ENCODE measurements at places on chromosomes 6 and 20.

DNA sequence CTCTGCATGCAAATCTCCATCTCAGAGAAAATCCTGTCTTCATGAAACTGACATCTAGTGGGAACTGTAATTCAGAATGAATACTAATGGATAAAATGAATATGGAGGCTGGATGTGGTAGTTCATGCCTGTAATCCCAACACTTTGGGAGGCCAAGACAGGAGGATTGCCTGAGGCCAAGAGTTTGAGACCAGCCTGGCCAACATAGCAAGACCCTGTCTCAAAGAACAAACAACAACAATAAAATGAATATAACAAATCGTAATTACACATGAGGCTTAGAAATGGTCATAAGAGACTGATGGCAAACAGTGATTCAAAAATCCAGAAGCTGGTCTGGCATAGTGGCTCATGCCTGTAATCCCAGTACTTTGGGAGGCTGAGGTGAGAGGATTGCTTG, 44.6 kb upstream of the DSN1 start:
- DNase-seq = no peak

DNA sequence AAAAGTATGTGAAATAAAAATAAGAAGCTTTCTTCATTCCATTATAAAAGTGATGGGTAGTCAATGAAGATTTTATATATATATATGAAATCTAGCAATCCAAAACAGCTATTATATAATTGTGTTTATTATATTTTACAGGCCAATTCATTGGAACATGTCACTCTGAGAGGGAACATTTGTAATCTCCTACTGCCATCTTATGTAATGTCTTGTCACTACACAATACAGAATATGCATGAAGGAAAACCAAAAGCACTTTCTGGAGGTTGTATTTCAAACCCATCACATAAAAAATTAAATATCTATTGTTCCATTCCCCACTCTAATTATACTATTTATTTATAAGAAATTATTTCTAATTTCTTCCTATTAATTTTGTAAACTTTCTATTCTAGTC, 31.5 kb upstream of the IRAK1BP1 start:
- no peak for DNase-seq

DNA sequence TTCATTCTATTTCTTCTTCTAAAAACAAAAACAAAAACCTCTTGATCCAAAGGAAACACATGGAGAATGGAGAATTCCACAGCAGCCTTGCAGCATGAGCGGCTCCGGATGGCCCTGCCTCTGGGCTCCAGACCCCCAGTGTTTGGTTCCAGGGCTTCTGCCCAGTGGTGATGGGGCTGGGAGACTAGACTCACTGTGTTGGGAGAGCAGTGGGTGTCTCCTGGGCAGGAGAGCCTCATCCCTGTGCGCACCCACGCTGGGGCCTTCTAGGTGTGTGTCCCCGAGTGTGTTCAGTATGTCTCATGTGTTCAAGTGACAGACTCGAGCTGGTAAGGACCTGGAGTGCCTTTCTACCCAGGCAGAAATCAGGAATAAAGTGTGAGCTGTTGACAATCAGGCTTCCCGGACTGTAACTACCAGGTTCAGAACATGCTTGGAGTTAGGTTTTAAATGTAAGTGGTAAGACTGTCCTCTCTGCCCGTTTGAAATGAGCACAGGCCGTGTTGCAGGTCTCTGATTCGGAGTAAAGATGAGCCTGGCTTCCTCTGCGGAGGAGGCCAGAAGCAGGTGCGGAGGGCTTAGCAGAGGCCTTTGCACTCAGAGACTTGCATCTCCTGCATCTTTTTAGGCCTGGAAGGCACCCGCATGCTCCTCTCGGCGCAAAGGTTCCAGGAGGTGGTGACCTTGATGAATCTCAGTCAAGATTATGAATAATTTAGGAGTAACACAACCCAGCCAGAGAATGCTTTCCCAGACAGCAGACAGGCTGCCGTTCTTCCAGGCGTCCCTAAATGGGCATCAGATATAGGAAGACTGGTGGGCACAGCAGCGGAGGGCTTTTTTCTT, 253.6 kb downstream of the CDH26 start:
- no peak for DNase-seq

- no peak for DNase-seq
These were observed 17.9 kb downstream of the RNF24 start for GRCh38 chr20:3997446-3997845.

GRCh38 chr6:158290659-158291058, 21.6 kb upstream of the TULP4 start:
- peak; percentile 16 for DNase-seq

GRCh38 chr6:163850874-163851273, 436.4 kb downstream of the QKI start:
- no peak for DNase-seq

DNA sequence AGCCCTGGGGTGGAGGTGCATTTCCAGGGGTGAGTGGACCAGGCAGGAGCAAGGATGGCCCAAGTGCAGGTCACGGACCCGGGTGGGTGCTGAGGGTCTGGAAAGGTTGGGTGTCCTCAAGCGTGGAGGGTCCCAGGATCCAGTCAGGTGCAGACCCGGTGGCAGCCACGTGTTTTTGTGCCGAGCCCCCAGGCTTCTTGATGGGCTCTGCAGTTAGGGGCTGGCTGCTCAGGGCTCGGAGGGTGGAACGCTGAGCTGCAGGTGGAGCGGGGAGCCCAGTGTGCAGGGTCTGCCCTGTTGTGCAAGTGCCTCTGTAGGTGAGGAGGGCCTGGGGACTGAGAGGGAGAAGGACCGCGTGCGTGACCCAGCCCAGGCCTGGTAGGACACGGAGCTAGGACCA, 70.9 kb upstream of the HLA-E start:
- DNase-seq = no peak

GRCh38 chr6:119116712-119117281, 38.3 kb upstream of the FAM184A start:
- DNase-seq = no peak

DNA sequence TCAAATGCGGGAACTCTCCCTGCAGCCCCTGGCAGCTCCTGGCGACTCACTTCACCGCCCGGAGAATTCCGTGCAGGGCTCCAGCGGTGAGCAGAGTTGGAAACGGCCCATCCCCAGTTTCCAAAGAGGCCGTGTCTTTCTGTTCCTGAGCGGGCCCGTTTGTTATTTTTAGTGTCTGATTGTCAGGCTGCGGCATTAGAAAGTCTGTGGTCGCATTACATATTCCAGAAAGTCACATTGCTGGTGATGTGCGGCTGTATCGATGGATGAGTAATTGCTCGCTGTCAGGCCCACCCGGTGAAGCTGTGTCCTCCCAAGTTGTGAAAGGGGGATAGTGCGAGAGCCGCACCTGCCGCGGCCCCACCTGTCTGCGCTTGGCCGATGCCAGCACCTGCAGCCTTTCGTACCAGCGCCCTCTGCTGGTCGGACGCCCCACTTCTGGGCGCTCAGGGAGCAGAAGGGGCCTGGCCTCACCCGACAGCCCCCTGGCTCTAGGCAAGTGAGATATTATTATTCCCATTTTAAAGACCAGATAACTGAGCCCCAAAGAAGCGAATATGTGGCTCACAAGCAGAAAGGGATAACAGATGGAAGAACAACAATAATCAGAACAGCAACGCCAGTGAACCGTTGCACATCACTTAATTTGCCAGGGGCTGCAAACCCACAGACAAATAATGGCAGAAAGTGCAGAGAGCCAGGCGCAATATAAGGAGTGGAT, 244.9 kb downstream of the TSHZ2 start:
- DNase-seq = peak; percentile 86

GRCh38 chr6:46061497-46061896, 45.8 kb upstream of the CLIC5 start:
- no peak for DNase-seq

DNA sequence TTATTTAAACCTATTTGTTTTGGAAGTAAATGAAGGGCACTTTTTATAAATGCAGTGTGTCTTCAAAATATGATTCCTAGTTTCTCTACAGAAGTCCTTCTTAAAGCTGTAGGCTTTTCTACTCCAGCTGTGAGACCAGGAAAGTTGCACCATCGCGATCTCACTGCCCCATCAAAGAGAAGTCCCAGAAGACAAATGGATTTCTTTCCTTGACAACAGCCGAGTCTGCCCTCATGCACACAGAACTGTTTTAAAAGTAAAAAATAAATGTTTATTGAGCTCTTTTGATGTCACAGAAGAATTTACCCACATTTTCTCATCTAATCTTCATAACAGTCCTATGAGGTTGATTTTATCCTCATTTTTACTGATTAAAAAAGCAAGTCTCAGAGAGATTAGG, 324.4 kb upstream of the NT5E start:
- no peak for DNase-seq

DNA sequence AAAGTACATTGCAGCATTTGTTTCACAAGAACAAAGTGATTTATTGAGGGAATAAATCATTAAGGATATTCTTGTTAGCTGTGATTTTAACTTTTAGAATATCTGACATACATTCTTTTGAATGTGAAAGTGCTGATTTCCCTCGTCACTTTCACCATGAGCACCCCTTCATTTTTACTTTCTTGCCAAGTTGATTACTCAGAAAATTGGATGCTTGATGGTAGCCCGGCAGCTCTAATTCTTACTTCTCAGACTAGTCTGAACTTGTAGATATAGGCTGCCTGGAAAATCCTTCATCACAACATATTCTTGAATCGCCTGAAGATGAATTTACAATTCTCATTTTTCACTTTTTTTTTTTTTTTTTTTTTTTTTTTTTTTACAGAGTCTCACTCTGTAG, 147.1 kb upstream of the SMLR1 start:
- DNase-seq = no peak

DNA sequence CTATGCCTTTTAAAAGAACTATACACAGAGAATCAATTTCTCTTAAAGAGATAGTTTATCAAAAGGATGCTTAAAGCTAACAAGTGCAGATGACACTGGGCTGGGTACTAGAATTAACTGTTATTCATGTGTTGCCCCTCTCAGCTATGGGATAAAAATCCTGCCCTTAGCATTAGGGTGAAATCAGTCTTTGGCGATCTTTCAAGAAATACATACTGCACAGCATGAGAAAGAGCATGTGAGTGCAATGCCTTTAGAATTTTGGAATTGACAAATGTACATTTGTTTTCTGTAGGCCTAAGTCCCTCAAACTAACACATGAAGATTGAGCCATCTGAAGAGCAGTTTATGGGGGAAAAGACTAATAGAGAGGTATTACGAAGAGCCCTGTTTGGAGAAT, 115.4 kb downstream of the ZFP64 start:
- DNase-seq = no peak

GRCh38 chr6:45574885-45575284, 197.2 kb upstream of the SUPT3H start:
- DNase-seq = no peak

DNA sequence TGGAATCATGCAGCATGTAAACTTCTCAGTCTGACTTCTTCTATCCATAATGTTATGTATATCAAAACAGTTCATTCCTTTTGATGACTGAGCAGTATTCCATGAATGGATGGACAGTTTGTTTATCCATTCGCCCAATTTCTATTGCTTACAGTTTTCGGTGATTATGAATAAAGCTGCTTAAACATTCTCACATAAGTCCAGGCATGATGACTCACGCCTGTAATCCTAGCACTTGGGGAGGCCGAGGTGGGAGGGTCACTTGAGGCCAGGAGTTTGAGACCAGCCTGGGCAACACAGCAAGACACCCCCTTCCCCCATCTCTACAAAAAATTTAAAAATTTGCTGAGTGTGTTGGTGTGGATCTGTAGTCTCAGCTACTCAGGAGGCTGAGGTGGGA, 22.9 kb upstream of the HMGA1 start:
- DNase-seq = no peak

DNA sequence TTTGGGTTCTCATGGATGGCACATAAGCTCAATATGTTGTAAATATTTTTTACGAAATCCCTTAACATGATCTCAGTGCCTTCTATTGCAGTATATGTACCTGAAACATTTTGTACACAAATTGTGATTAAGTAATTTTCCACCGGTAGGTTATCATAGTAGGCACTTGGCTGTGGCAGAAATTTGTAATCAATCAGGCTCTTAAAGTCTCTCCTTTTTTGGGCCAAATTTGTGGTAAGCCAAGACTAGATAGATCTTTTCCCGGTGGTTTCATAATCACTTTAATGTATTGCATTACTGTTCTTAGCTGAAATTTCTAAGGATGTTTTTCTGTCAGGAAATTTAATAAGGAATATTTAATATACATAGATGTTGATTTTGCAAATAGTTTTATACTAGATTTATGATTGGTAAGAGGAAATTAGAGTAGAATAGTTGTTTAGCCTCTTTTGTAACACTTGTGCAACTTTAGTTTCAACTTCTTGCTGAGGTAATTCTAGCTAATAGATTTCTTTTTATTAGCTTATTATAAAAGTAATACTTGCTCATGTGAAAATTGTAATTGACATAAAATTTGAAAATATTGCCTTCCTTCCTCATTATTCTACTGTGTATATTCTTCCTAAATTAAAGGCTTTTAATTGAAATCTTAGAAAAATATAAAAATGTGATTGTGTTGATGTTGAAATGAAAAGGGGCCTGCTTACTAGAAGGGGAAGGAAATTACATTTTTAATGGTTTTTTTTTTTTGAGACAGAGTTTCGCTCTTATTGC, 3.2 kb downstream of the PCMT1 start:
- no peak for DNase-seq

DNA sequence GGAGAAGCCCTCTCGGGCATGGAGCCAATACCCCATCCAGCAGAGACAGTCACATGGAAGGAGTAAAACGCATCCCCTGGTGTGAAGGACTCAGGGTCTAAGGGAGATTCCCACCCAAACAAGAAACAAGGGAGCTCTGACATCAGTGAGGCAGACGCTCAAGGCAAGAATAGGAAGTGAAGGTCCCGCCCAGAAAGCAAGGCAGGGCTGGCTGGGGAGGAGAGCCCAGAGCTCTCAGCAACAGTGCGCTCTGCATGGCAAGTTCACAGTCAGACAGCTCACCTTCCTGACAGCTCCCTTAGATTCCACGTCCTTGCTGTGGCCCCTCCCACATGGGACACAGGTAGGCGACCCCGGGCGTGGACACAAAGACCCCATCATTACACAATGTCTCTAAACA, 85.6 kb downstream of the TTLL2 start:
- DNase-seq = no peak

GRCh38 chr6:137341681-137342195, 122.6 kb upstream of the IFNGR1 start:
- DNase-seq = peak; percentile 41

DNA sequence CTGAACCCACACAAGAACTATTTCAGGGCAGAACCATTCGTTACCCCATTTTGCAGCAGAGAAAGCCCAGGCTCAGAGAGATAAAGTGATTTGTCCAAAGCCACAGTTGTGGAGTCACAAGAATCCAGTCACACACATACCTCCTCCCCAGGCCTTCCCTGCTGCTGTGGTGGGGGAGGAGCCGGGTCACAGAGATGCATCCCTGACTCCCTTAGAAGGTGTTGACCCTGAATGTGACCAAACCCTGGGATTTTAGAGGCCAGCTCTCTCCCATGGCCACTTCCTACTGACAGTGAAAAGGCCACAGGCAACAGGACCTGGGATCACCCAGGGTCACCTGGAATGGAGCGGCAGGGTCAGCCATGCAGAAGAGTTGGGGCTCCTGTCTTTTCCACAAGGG, 48.6 kb downstream of the CHMP4B start:
- no peak for DNase-seq
